Activated T-cell treated with anti-CD3 and anti-CD28 coated beads for 4 hours (primary cell): ENCODE measurements at places on chromosomes 2 and 18.

- DNase-seq: no peak
These were observed 95.4 kb downstream of the DOCK10 start for GRCh38 chr2:224946895-224947294.

- DNase-seq: no peak
These were observed 78.4 kb downstream of the TGFA start for GRCh38 chr2:70475266-70475665.

- DNase-seq: no peak
These were observed 194.1 kb downstream of the ANAPC1 start for GRCh38 chr2:111689941-111690340.

DNA sequence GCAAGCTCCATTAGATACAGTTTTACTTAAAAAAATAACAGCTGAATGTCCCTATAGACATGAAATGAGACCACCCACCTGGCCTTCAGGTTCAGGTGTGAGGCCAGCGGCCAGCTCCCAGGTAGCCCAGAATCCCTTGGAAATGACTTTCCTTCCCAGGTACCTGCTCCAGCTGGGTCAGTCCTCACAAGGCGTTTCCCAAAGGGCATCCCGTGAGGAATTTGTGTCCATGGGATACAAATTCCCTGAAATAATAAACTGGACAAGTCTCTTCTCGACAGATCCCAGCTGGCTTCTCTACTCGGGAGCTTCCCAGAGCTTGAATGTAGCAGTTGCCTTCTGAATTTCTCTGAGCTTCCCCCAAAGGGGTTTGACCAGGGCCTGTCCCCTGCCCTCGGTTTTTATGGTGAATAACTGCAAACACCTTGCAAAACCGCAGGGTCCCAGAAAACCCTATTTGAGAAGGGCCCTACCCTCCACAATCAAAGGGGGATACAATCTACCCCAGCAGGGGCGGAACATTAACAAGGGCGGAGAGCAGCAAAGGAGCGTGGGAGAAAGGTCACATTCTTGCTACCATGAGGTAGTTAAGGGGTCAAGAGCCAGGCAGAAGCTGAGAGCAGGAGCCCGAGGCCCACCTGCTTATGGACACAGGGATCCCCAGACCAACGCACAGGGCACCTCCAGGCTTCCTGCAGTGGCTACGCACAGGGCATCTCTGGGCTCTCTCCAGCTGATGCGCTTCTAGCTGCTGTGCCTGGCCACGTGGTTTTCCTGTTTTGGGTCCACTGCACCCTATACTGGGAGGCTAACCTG lies 107.7 kb downstream of the HDAC4 start:
- no peak for DNase-seq

DNA sequence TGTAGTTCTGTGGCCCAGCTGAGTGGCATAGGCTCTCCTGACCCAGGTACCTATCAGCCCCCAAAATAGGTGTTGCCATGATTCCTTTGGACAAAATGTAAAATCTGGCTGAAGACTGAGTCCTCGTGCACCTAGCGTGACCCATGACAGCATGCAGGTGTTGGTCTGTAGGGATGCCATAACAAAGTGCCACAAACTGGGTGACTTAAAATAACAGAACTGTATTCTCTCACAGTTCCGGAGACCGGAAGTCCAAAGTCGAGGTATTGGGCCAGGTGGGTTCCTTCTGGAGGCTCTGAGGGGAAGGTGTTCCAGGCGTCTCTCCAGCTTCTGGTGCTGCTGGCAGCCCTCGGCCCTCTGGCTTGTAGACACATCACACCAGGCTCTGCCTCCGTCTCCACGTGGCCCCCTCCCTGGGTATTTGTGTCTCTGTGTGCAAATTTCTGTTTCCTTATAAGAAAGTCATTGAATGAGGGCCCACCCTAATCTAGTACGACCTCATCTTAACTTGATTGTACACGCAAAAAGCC lies 34.5 kb downstream of the LRRFIP1 start:
- DNase-seq: no peak

GRCh38 chr2:88832992-88833389 lies 141.5 kb downstream of the RPIA start:
- no peak for DNase-seq

- no peak for DNase-seq
These were observed 420.5 kb downstream of the PTH2R start for GRCh38 chr2:208827109-208827508.

- no peak for DNase-seq
These were observed at the start of gene TXNDC2 for GRCh38 chr18:9885170-9886004. TSS of gene TXNDC2 (plus strand) at chr18:9885973. CDS start at chr18:9886681, 708 bp downstream.

DNA sequence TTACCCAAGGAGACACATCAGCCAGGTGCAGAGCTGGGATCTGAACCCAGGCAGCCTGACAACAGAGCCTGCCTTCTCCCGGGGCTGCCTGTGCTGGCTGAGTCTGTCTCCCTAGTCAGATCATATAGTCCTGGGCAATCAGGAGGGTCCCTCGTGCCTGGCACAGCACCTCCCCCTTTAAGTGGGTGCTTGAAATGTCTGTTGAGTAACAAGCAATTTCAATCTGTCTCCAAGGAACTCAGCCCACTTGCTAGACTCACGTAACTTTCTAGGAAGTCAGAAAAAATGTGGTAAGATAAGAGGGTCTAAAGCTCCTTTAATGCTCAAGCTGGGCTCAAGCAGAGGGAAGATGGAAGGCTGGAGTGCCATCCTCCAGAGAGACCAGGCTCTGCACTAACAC lies 51.9 kb downstream of the REEP1 start:
- DNase-seq: no peak

GRCh38 chr18:55149994-55150393 lies 190.7 kb upstream of the CCDC68 start:
- no peak for DNase-seq

GRCh38 chr2:190804182-190804795 lies 76.3 kb upstream of the GLS start:
- peak; percentile 25 for DNase-seq

- DNase-seq: no peak
These were observed 104.9 kb downstream of the ANKRD44 start for GRCh38 chr2:197205585-197206215.

- DNase-seq: no peak
These were observed 83.8 kb downstream of the FAM117B start for GRCh38 chr2:202718614-202719013.

DNA sequence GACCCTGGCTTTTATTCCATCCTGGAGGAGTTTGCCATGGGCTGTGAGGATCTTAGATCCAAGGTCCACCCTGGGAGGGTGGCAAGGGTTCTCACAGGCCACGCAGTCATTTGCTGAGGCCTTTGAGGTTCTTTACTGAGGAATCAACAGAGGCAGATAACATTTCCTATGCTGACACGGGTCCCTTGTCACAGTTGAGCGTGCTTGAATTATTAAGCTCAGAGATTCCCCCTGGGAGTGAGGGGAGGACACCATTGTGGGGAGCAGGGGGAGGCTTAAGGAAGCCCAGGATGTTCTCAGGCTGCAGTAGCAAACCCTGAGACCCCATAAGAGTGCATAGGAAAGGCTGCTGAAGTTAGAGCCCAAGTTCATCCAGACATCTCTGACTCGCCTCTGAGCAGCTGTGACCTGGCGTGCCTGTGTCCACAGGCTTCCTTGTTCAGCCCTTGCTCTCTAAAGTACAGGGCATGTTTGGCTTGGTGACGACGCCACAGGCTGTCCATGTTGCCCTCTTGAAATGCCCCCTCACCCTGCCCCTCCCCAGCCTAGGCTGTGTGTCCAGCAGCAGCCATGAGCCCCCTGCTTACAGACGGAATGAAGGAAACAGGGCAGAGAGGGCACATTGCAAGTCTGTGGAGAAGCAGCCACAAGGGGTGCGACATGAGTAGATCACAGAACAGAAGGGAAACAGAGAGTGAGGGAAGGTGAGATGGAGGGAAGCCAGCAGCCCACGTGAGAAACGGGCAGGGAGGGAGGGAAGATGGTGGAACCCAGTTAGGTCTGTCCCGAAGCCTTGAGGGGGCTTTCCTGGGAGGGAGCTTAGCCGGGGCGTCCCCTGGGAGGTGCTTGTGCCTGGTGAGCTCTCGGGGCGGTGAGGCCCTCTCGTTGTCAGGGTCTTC lies 34.0 kb downstream of the NAPG start:
- no peak for DNase-seq

DNA sequence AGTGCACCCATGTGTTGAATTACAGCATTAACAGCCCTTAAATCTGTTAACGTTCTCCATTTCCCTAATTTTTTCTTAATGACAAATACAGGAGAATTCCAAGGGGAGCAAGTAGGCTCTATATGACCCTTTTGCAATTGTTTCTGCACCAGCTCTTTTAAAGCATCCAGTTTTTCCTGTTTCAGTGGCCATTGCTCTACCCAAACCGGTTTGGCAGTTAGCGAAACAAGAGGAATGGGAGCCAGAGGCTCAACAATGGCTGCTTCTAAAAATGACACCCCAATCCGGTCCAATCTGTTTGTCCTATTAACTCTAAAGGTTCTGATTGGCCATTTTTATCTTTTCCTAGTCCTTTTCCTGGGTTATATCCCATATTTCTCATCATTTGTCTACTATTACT lies 15.1 kb upstream of the SUCLG1 start:
- DNase-seq: no peak

GRCh38 chr18:5317186-5317585 lies 21.7 kb upstream of the ZBTB14 start:
- DNase-seq: no peak

DNA sequence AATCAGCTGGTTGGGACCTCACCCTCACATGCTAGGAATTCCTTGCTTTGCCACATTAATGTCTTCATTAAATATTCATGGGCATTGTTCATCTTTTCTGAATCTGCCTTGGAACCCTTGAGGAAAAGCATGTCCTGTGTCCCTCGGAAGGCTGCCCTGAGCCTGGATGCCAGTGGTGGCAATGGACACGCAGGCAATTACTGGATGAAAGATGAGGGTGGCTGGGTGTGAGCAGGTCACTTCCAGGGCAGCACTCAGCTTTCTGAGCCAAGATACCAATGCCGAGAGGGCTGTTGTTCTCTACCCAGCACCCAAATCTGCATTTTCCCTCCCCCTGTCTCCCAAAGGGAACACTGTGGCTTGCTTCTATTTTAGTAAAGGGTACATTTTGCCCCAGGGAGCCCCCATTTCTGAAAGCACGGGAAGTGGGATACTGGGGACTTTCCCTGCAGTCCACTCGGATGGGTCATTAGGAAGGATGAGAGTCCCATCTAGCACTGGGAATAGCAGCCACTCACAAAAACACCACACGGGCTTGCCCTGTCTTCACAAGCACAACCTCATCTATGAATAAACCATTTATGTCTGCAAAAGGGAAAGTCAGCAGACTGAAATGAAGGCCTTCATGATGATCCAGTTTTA lies 234.8 kb downstream of the SOX11 start:
- no peak for DNase-seq

GRCh38 chr18:76750917-76751890 lies 71.2 kb upstream of the ZNF236 start:
- DNase-seq: no peak

GRCh38 chr2:125169022-125169763 lies 1144.1 kb downstream of the CNTNAP5 start:
- DNase-seq: no peak

- DNase-seq: no peak
These were observed 15.2 kb downstream of the TSPYL6 start for GRCh38 chr2:54240515-54241469.

DNA sequence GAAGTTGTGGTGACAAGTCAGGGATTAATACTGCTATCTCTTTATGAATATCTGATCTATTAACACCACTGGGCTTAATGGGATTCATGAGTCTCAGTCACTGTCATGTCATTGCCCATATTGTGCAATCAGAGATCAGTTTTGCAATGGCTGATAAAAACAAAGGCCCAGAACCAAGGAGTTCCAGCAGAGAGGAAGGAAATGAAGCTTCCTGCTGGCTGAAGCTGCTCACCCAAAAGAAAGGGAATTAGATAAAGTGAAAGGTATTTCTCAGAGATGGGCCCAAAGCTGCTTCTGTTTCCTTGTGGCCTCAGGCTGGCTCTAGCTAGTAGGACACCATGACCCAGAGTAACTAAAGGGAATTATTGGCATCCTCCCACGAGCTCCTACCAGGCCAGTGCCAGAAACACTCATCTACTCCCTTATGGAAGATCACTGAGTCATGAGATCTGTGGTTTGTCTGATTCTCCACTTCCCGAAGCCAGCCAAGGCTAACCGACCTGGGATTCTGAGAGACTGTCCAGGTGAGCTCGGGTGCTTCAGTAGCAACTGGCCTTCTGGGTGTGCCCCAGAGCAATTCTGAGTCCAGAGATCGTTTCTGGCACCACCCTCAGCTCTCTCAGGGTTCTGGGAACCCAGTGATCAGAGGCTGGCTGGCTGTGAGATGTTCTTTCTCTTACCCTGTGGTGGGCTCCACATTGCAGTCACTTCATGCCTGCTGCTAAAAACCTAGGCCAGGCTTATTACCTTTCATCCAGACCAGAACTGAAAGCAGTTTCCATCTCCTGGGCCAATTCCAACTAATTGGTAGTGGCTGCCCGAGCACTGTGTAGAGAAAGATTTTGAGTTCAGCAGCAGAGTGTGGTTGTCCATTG lies 129.5 kb upstream of the PELI1 start:
- DNase-seq: no peak
